ENCODE measurements at places on chromosomes 12 and 14.
A peak's percentile ranks its signal among the peaks of the same experiment; 100 is the strongest.

DNA sequence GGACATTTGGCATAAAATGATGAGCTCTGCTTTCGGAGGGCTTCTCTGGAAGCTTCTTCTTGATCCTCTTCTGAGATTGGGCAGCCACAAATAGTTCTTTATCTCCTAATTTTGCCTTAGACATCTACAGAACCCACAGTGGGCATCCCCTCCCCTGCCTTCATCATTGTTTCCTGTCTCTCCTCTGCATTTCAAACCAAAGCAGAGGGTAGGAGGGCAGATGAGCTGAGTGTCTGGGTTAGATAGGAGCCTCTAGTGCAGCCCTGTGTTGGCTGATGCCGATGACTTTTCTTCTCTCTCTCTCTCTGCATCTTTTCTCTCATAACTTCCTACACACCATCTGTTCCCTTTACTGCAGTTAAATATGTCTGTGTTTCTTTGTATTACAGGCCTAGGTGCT, 8.5 kb upstream of the IL26 start:
- no peak for DNase-seq

- DNase-seq: no peak
These were observed 67.3 kb upstream of the TMCC3 start for GRCh38 chr12:94717656-94718055.

DNA sequence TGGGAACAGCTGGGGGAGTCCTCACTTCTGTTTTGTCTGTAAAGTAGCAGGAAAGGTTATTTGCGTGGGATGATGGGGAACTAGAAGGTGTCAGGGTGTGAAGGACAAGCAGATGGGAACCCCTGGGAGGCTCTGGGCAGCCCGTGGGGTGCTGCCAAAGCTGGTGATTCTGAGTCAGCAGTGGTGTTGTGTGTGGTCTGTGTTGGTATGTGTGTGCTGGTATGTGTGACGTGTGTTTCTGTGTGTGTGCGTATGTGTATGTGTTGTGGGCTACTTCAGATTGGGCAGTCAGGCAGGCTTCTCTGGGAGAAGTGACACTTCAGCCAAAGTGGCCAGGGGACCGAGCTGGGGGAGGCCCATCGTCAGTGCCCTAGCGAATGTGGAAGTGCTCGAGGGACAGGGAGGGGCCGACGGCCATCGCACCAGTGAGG, 15.3 kb upstream of the BDKRB2 start:
- DNase-seq: no peak

DNA sequence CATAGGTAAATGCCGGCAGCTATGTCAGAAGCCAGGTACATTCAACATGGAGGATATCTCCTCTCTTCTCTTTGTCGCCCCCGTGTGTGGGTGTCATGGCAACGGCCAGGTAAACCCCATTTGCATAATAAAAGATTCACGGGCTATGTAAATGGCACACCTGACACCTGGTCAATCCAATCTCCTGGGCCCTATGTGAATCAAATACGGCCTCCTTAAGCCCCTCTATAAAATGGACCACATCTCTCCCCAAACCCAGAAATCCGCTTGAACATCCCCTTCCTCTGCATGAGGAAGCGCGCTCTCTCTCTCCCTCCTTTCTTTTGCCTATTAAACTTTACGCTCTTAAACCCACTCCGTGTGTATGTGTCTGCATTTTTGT, 363.7 kb downstream of the SOX5 start:
- DNase-seq: no peak

- DNase-seq: no peak
These were observed 142.3 kb downstream of the DICER1 start for GRCh38 chr14:95015046-95015445.

- no peak for DNase-seq
These were observed 29.6 kb upstream of the PRMT8 start for GRCh38 chr12:3461391-3461790.

DNA sequence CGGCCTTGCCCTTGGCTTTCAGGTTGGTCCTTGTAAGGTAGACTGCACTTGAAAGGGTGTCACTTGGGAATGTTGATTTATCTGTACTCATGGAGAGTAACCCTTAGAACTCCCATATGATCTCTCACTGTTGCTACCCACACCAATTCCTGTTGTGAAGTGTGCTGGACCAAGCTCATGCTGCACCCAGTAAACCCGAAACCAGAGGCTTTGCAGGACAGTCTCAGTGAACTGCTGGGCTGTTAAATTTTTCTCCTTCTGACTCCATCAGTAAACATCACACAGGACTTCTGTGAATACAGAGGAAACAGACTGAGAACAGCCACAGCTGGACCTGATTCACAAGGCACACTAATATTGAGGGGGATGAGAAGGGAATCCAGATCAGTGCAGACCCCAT, 783.0 kb downstream of the TMEM121 start:
- DNase-seq: no peak

GRCh38 chr14:96039633-96040311, 610 bp downstream of the C14orf132 start:
- peak; percentile 8 for DNase-seq

GRCh38 chr14:97697772-97698171, 900.6 kb downstream of the VRK1 start:
- no peak for DNase-seq

DNA sequence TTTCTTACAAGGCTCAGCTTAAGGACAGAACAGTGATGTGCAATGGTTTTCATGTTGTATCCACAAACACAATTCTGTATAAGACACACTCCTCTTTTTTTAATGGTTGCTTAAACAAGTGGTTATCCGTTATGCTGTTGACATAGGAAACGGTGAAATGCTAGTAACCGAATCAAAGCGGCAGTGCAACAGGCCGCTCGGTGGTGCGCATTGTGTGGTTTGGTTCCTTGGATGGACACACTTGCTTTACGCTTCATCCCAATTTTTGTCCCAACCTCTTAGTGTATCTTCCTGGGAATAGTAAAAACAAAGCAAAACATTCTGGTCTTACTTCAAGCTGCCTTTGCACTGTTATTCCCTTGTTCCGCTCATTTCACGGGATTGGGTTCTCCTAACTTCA, 650 bp upstream of the PTGER2 start:
- peak; percentile 15 for DNase-seq

GRCh38 chr14:46197856-46198255, 453.7 kb downstream of the RPL10L start:
- DNase-seq: no peak

GRCh38 chr14:66105815-66106214, 380.4 kb upstream of the CCDC196 start:
- no peak for DNase-seq

DNA sequence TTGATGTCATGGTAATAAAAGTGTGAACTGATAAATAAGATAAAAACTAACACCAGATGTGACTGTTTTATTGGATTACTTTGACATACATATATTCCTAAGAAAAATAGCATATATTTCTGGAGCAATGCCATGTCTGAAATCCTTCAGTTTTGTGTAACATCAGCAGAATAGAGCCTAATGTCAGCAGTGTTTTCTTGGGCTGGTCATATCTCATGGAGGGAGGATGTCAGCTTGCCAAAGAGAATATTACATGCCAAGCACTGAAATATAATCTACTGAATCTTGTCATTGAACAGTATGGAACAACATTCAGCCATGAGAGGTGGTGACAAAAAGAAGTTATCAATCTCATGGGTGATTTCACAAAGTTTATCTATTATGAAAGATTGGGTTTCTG, 220.3 kb downstream of the KLHL28 start:
- DNase-seq: no peak

DNA sequence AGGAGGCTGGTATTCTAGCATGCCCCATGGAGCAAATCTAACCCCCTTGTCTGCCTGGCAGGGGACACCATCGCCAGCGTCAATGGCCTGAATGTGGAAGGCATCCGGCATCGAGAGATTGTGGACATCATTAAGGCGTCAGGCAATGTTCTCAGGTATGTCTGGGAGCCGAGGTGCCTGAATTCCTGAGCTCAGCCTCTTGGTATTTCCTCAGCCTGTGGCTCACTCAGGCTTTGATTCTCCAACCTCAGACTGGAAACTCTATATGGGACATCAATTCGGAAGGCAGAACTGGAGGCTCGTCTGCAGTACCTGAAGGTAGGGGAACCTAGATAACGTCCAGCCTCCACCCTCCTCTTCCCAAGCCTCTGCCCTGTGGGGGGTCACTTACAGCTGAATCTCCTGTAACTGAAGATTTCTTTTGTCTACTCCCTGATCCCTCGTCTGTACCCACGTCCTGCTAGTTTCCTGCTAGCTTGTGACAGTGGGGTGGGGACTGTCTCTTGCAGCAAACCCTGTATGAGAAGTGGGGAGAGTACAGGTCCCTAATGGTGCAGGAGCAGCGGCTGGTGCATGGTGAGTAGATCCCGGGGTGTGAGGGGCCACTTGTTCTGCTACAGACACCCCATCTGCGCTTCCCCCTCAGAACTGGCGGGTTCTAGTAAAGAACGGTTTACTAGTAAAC, 7.0 kb downstream of the TAMALIN start:
- no peak for DNase-seq

GRCh38 chr12:21795648-21796328, 21.3 kb upstream of the KCNJ8 start:
- no peak for DNase-seq

GRCh38 chr12:74780182-74780849, 242.7 kb downstream of the ATXN7L3B start:
- DNase-seq: no peak

GRCh38 chr14:77270361-77271112, 469 bp downstream of the NGB start:
- no peak for DNase-seq

- no peak for DNase-seq
These were observed 72.9 kb downstream of the CDK17 start for GRCh38 chr12:96327346-96327745.

GRCh38 chr14:56224691-56225681, 106.8 kb downstream of the PELI2 start:
- DNase-seq: no peak

DNA sequence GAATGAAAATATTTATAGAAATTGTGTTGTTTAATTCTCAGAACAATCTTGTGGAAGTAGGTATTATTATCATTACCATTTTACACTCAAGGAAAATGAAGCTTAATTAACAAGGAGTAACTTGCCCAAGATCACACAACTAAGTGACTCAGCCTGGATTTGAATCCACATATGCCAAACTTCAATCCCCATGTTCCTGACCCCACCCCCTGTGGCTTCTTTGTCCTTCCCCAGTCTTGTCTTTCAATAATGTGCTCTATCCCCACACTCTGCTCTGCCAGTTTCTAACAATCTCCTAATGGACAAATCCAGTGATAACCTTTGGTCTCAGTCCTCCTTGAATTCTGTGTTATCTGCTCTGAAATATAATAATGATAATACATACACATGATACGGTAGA, 355.2 kb downstream of the BMP4 start:
- no peak for DNase-seq

GRCh38 chr12:94426049-94426448, 33.6 kb downstream of the CEP83 start:
- DNase-seq: no peak

GRCh38 chr12:15932327-15932726, 21.2 kb downstream of the DERA start:
- no peak for DNase-seq
